ENCODE measurements at places on chromosomes 2 and 18.

- no peak overlapping the region for H3K27ac ChIP-seq
- no peak for DNase-seq
- no peaks in the 10 kb centered on the region for H3K36me3 ChIP-seq
- peak overlapping the region; percentile 18 for H3K4me3 ChIP-seq
- H3K4me1 ChIP-seq = no peaks in the 10 kb centered on the region
Observed at GRCh38 chr2:239015218-239015900, 167.5 kb downstream of the TWIST2 start.

DNA sequence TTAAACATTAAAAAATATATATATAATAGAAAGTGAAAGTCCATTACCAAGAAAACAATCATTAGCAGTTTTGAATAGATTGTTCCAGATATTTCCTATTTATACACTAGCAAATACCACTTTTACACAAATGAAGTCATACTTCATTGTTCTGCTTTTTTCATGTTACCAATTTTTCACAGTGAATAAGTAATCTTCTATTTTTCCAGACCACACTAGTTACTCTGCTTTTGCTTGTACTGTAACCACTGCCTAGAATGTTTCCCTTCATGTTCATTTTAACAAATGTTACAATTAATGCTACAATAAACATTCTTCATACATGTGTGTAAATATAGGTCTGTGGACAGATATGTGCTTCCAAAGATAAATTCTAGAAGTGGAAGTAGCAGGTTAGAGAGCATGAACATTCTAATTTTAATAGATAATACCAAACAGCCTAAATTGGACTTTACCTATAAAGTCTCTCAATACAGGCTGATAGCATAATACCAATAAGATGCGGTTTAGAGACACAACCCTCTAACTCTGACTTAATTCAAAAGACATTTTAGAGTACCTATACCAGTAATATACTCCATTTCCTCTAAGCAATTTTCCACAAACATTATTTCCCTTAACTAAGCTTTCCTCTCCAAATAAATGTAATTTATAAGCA is 17.0 kb downstream of the ITSN2 start:
- H3K27me3 ChIP-seq = no peaks in the 10 kb centered on the region
- H3K36me3 ChIP-seq = no peaks in the 10 kb centered on the region
- no peak for DNase-seq

DNA sequence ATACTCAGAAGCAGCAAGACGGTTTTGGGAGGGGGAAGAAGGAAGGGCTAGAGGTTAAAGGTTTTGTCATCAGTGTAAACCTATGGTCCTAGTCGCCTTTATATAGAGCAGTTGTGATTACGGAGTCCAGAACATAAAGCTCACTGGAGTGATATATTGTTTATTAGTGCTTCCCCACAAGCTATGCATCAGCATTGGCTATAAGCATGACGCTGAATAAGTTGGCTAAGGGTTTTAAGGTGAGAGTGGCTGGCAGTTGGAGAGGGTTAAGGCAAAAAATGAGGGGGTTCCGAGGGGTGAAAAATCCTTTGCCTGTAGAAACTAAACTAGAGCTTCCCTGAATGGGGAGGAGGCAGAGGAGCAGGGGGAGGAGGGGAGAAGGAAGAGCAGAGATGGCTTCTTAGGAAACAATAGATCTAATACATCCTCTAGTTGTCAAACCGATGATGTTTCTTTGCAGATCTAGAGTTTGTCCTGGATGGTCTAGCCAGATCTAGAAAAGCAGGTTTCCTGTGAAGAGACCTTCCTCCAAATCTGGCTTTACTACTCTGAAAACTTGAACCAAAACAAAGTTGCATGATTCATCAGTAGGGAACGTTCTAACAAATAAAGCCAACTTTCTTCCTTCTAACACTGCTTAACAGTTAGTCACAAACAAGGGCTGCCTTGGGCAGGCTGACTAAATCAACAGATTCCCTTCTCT is 2.5 kb downstream of the KLF7 start:
- DNase-seq = no peak
- peak overlapping the region; percentile 88 for H3K4me3 ChIP-seq
- H3K36me3 ChIP-seq = no peaks in the 10 kb centered on the region
- H3K27ac ChIP-seq = peak overlapping the region; percentile 100
- no peaks in the 10 kb centered on the region for H3K27me3 ChIP-seq
- H3K4me1 ChIP-seq = peaks cover 56% of the 10 kb centered on the region

GRCh38 chr2:168465594-168465993 is 9.5 kb downstream of the CERS6 start:
- no peaks in the 10 kb centered on the region for H3K36me3 ChIP-seq
- no peak overlapping the region for H3K4me3 ChIP-seq
- peaks cover 45% of the 10 kb centered on the region for H3K4me1 ChIP-seq
- no peak for DNase-seq

DNA sequence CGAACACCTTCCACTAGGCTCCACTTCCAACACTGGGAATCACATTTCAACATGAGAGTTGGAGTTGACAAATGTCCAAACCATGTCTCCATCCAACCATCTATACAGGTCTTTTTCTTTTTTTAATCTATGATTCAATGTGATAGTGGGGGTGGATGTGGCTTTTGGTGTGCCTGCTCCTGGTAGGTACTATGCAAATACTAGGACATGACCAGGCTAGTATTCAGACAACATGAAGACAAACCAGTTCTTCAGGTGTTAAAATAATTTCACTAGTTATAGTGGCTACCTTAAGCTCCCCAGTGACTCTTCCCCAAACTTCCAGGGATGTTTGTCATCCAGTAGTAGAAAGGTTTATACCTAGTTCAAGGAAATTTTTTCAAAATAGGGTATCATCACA is 387.5 kb downstream of the CDH2 start:
- no peaks in the 10 kb centered on the region for H3K27me3 ChIP-seq
- no peak overlapping the region for H3K27ac ChIP-seq
- H3K4me3 ChIP-seq = no peak overlapping the region
- no peaks in the 10 kb centered on the region for H3K4me1 ChIP-seq
- no peaks in the 10 kb centered on the region for H3K36me3 ChIP-seq
- DNase-seq = no peak

DNA sequence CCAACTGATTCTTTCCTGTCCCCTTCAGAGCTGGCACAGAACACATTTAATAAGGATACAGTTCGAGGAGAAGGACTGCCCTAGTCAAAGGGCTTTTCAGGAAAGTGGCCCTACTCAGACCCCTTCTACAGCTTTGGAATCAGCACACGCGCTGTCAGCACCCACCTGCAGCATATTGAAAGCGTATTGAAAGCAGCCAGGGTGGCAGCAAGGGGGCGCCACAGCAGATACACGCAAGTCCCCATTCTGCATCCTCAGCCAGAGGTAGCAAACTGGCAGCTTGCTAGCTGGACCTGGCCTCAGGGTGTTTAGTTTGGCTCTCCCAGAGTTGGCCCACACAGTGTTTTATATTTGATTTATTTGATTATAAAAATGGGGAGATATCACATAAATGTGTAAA is 101.0 kb upstream of the NT5C1B start:
- H3K27me3 ChIP-seq = no peaks in the 10 kb centered on the region
- no peak overlapping the region for H3K27ac ChIP-seq
- H3K36me3 ChIP-seq = no peaks in the 10 kb centered on the region
- peaks cover 2% of the 10 kb centered on the region for H3K4me1 ChIP-seq
- no peak overlapping the region for H3K4me3 ChIP-seq
- no peak for DNase-seq

- DNase-seq = no peak
- peak within 1 kb of the TSS; percentile 49 for H3K4me3 ChIP-seq
- no peaks in the 10 kb centered on the region for H3K36me3 ChIP-seq
Observed at GRCh38 chr18:27185025-27185763, at the start of gene CHST9. CHST9 (minus strand) TSS chr18:27185308; CDS start chr18:27142809, 42,499 bp downstream.

- no peak overlapping the region for H3K27ac ChIP-seq
- H3K36me3 ChIP-seq = no peaks in the 10 kb centered on the region
- DNase-seq = no peak
- peaks cover 39% of the 10 kb centered on the region for H3K4me1 ChIP-seq
Observed at GRCh38 chr2:23509103-23509502, 124.1 kb downstream of the KLHL29 start.

DNA sequence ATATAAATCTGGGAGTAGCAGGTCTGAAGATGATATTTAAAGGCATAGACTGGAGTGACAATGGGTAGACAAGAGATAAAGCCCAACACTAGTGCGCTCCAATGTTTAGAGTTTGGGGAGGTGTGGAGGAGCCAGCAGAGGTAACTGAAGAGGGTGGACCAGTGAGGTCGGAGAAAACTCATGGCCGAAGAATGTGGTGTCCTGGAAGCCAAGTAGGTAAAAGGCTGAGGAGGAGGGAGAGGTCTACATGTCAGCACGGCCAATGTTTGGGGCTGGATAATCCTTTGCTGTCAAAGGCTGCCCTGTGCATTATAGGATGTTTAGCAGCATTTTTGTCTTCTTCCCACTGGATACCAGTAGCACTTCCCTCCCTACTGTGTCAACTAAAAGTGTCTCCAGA is 78.8 kb upstream of the KCNE4 start:
- no peaks in the 10 kb centered on the region for H3K4me1 ChIP-seq
- no peaks in the 10 kb centered on the region for H3K27me3 ChIP-seq
- H3K27ac ChIP-seq = no peak overlapping the region
- H3K4me3 ChIP-seq = no peak overlapping the region
- no peak for DNase-seq

GRCh38 chr18:12417687-12418086 is 10.0 kb downstream of the PRELID3A start:
- H3K4me1 ChIP-seq = peaks cover 23% of the 10 kb centered on the region
- no peak for DNase-seq
- H3K27me3 ChIP-seq = no peaks in the 10 kb centered on the region
- no peak overlapping the region for H3K27ac ChIP-seq

DNA sequence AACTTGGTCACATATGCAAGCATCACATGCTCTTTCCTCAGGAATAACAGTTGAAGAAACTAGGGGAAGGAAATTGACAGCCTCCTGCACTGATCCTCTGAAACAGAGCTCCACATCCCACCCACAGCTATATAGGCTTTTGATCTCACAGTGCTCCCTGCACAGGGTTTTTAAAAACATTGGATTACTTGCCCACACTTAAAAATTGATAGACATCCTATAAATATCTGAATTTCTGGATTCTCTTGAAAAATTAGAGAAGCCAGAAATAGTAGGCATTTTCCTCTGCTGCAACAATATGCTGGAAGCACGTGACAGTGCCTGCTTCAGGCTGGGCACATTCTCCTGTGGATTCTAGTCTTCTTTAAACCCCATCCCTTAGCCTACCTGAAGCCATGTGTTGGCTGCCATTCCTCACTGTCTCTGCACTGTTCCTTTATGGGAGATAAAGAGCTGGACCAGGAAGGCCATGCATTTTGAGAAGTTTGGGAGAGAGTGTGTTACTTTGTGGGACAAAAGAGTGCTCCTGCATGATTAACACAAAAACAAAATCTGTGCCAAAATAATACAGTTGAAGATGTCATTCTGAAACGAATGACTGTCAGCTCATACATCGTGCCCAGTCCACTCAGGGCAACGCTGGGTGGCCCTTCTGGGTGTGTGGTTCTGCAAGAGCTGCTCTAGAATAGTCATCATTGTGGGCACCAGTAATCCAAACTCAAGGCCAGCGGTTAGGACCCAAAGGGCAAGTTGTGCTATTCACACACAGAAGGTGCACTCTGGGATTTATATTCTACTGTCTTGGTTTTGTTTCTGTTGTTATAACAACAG is 59.8 kb downstream of the GYPC start:
- no peaks in the 10 kb centered on the region for H3K4me1 ChIP-seq
- H3K36me3 ChIP-seq = no peaks in the 10 kb centered on the region
- DNase-seq = peak; percentile 37
- H3K4me3 ChIP-seq = no peak overlapping the region
- H3K27me3 ChIP-seq = no peaks in the 10 kb centered on the region
- no peak overlapping the region for H3K27ac ChIP-seq

DNA sequence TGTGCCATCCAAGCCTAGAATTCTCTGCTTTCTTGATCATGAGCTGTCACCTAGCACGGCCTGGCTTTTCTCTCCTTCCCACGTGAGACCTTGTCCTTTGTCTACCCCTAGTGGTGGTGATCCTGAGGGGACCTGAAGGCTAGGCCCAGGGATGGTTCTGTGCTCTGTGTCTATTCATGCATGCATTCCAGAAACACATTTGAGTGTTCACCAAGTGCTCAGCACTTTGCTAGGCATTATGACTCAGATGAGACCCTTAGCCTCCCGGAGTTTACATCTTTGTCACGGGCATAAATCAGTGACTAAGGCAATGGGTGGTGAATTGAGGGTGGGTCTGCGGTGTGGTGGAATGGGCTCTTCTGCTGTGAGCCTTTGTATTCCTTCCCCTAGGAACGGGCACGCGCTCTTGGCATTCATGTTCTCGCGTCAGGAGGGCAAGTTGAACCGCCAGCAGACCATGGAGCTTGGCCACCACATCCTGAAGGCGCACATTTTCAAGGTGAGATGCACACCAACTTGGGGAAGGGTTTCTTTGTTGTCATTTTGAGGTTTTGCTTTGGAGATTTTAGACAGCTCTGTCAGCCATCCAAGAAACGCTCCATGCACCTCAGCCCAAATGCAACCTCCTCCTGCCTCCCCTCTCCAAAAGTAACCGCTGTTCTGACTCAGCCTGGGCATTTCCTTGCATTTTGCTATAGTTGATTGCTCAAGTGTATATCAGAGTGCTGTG is 100.9 kb downstream of the WDSUB1 start:
- no peak for DNase-seq
- H3K36me3 ChIP-seq = peaks cover 21% of the 10 kb centered on the region
- H3K4me1 ChIP-seq = no peaks in the 10 kb centered on the region
- no peak overlapping the region for H3K4me3 ChIP-seq
- no peaks in the 10 kb centered on the region for H3K27me3 ChIP-seq

- H3K27ac ChIP-seq = no peak overlapping the region
- no peaks in the 10 kb centered on the region for H3K27me3 ChIP-seq
- H3K36me3 ChIP-seq = no peaks in the 10 kb centered on the region
- H3K4me3 ChIP-seq = peak overlapping the region; percentile 13
- DNase-seq = no peak
Observed at GRCh38 chr2:120820953-120821279, 85.2 kb downstream of the GLI2 start.

DNA sequence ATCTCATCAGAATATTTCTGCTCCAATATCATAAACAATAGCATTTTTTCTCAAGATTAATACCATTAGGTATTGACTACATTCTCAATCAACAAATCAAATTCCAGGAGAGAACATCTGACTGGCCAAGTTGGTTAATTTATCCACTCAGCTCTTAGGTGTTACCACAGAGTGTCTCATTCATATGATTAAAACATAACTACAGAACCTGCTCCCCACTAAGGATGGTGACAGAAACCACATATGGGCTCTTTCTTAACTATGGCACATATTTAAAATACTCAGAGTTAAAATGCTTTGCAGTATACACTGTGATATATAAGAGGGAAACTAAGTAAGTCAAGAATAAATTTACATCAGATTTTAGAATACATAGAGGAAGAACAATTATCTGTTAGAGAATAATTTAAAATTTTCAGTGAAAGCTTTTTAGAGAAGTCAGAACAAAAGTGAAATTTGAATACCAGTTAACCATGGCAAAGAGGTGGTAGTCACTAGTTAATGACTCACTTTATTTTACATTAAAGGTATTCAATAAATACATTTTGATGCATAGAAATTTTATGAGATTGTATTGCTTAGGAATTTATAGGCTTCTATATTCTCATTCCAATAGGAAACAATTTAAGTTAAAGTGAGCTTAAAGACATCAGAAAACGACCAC is 1120.8 kb upstream of the TMEFF2 start:
- H3K27ac ChIP-seq = no peak overlapping the region
- H3K4me3 ChIP-seq = no peak overlapping the region
- H3K36me3 ChIP-seq = no peaks in the 10 kb centered on the region
- H3K27me3 ChIP-seq = no peaks in the 10 kb centered on the region
- DNase-seq = no peak
- H3K4me1 ChIP-seq = no peaks in the 10 kb centered on the region
